ENCODE measurements at places on chromosomes 12 and 14. TPM values are rescaled to one million over a fixed set of nuclear protein-coding genes. Genes with fewer than 3 reads are reported as not detected.

Gene TSPAN8
- under 0.01 TPM for total RNA-seq

Gene CCDC177
- total RNA-seq = not detected

Gene NUAK1
- 4.6 TPM for total RNA-seq

Gene OR4N2
- total RNA-seq = not detected

Gene KCNK10
- total RNA-seq = not detected

Gene PLCZ1
- not detected for total RNA-seq

Gene TMEM106C
- total RNA-seq = 91.7 TPM

Gene TMTC2
- 9.0 TPM for total RNA-seq

All from fibroblast of lung (primary cell).